Right hindlimb (tissue), 1 donor: ENCODE measurements at places on chromosomes 12 and 14.

DNA sequence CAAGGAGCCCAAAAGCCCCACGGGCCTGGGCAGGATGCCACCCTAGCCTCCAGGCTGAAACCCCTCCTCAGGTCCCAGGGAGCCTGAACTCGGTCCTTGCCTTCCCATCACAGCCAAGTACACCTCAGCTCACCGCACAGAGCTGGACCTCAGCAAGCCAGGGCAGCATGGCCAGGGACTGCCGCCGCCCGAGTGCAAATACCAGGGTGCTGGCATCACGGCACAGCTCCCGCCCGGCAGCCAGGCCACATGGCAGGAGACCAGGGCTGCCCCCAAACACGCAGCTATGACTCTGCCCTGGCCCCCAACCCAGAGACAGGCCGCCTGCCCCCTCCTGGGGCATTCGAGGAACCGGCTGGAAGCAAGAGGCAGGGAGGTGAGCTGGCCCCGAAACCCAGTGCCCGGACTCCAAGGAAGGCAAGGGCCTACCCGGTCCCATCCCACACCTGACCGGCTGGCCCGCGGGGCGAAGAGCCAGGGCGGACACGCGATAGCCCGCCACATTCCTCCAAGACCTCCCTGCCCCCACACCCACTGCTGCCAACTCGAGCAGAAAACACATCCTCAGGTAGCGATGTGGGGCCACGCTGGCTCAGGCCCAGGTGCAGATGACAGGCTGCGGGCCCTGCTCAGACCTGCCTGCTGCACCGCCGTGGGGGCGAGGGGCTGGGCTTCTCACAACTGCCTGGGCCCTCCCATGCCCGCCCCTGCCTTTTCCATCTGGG, 2.7 kb downstream of the JAG2 start:
- no peak for DNase-seq

DNA sequence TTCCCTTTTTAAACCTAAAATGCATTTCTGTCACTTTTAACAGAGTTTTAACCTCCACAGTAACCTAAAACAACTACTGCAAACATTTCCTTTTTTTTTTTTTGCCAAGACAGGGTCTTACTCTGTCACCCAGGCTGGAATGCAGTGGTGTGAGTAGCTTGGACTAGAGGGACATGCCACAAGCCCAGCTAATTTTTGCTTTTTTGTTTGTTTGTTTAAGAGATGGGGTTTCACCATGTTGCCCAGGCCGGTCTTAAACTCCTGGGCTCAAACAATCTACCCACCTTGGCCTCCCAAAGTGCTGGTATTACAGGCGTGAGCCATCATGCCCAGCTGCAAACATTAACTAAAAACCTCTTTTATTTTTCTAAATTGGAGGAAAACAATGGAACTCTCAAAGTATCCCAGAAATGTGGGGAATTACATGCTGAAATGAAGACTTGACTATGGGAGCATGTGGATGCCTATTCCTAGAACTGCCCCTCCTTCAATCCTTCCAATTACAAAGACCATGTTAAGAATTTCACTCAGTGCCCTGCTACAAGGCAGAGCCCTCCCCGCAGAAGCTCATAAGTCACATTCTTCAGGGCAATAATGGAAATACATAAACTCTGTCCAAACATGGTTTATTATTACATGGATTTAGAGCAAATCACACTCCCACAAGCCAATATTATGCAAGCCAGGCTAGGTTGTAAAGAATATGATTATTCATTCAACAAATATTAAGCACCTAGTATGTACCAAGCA, 66.9 kb downstream of the C12orf56 start:
- no peak for DNase-seq

- no peak for DNase-seq
Measured at GRCh38 chr12:89875225-89875624, 166.6 kb upstream of the ATP2B1 start.

DNA sequence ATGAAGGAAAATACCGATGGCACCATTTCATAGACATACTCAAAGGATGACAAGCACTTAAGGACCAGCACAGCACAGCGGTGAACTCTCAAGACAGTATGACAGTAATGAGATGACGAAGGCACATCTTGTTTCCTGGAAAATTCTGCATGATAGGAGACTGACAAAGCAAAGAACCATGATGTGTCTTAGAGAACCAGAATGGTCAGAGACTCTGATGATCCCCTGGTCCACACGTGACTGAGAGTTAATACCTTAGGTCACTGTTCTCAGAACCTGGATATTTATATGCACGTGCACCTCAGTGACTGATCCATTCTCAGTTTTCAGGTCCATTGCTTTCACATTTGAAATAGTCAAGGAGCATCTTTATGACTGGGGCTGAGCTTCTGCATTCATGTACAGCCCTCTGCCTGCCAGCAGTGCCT, 35.3 kb downstream of the PROX2 start:
- no peak for DNase-seq

DNA sequence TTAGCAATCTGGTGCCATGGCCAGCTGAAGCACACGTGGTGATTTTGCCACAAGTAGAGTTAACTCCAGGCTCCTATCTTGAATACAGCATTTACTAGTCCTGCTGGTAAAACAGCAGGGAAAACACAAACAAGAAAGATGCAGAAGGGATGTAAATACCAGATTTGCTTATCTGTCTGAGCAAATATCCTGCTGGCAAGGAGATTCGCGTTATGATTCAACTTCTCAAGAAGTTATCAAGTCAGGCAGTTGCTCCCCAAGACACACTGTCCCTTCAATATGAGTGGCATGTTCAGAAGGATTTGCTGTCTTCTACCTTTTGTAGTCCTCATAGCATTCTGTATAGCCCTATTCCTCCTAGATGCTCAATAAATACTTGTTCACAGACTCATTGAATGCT, 171.2 kb upstream of the EGLN3 start:
- DNase-seq: no peak

GRCh38 chr14:104702673-104703072, 13.3 kb downstream of the INF2 start:
- DNase-seq: no peak

GRCh38 chr12:113537046-113537750, 65.5 kb upstream of the LHX5 start:
- no peak for DNase-seq

DNA sequence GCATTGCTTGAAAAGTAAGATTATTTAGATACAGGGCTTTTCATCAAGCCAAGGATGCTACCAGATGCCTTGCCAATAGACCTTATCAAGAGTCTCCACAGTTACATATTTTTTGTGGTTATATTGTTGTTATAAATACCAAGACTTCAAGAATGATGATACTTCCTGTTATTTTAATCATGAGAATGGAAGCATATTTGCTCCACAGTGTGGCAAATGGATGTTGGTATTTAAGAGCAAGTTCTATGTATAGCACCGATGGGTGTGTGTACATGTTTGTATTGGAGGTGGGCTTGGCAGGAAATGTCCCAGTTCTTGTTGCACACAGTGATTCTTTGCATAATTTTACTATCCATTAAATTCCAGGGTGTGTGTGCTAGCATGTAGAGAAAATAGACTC, 4.4 kb upstream of the NID2 start:
- no peak for DNase-seq

GRCh38 chr14:40119765-40120164, 687.5 kb upstream of the FBXO33 start:
- no peak for DNase-seq
